HTR-8/SVneo (cell line): ENCODE measurements at places on chromosomes 2 and 18.

DNA sequence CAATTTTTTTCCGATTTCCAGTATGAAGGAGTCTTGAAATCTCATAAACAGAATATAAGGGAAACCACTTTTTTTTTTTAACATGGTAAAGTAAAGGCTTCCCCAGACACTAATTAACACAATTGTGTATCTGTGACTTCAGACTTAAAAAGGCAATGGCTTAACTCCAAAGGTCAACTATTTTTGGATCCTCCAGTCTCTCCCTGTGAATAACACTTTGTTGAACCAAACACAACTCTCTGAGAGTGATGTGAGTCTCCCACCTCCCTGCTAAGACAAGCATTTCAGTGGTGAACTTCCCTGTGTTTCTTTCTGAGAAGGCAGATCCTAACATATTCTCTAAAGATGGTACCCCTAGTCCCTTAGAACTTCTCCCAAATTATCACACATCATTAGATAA is 219.6 kb upstream of the RBBP8 start:
- no peak for DNase-seq

GRCh38 chr2:140422759-140423158 is 1642.6 kb upstream of the NXPH2 start:
- no peak for DNase-seq

DNA sequence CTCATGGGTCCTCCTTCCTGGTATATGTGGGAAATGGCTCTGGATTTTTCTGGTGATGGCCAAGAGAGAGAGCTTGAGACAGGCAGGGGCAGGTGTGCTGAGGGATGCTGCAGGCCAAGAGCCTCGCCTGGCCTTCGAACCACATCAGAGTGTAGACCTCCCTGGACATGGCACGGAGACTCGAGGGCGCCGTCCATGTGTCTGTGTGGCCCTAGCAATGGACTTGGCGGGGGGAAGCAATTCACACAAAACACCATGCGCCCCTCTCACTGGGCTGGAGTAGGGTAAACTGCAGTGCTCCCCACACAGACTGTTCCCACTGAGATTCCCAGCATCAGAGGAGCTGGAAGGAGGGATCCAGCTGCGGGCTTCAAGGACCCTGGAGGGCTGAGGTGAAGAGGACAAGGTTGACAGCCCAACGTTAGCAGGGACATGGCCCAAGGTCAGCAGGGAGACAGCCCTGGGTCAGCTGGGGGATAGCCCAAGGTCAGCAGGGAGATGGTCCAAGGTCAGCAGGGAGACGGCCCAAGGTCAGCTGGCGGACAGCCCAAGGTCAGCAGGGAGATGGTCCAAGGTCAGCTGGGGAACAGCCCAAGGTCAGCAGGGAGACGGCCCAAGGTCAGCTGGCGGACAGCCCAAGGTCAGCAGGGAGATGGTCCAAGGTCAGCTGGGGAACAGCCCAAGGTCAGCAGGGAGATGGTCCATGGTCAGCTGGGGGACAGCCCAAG is 75.4 kb upstream of the HDAC4 start:
- no peak for DNase-seq

DNA sequence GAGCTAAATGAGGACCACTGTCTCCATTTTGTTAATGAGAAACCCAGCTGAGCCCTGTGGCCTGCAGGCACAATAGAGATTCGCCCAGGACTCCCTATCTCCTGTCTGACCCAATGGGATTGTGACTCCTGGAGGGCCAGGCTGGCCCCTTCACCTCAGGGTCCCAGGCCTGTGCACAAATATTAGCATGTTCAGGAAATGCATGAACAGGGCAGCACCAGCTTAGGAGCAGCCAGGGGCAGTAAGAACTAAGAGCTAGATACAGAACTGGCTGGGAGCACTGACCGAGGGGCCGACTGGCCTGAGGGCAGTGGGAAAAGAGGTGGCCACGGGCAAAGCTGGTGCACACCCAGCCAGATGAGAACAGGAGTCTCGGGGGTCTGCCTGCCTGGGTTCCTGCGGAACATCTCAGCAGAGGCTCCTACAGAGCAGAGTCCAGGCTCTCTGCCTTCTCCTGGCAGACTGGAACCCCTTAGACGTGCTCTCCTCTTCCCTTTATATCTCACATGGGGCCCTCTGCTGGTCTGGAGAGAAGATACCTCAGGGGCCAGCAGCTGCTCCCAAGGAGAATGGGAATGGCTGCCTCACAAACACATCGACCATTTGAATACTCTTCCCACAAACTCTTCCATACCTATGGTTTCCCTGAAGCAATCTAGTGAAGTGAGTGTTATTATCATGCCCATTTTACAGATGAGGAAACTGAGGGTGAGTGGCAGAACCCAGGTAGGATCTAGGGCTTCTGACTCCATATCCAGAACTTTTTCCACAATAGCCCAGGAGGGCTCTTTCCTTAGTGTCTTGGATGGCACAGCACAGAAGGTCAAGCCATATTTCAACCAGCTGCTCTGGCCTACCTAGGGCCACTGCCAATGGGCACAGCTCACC is 77.6 kb upstream of the OTOF start:
- no peak for DNase-seq

DNA sequence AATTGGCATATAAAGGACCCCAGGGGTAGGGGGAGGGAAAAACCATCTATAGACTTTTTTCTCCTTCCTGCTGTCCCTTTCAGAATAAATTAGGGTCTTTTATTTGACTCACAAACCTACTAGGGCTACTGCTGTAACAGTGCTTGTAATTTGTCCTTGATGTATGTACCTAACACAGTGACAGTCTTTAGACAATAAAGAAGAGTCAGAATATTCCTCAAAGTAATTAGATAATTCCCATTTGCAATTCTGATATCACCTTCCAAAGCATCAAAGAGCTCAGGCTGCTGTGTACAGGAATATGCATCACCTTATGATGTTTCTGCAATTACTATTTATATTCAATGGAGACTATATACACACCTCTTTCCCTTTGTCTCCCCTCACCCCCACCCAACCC is 161.7 kb downstream of the MREG start:
- no peak for DNase-seq
